Bone marrow (tissue), 2 donors: ENCODE measurements at places on chromosomes 16 and 17.

GRCh38 chr17:77184474-77184873 lies 43.7 kb downstream of the SEC14L1 start:
- no peak for DNase-seq

- DNase-seq: no peak
These were observed 8.6 kb upstream of the KDM6B start for GRCh38 chr17:7825206-7825990.

- no peak for DNase-seq
These were observed 198.0 kb upstream of the MPHOSPH6 start for GRCh38 chr16:82368041-82368440.

- DNase-seq: no peak
These were observed 21.4 kb downstream of the DEXI start for GRCh38 chr16:10920726-10921427.

DNA sequence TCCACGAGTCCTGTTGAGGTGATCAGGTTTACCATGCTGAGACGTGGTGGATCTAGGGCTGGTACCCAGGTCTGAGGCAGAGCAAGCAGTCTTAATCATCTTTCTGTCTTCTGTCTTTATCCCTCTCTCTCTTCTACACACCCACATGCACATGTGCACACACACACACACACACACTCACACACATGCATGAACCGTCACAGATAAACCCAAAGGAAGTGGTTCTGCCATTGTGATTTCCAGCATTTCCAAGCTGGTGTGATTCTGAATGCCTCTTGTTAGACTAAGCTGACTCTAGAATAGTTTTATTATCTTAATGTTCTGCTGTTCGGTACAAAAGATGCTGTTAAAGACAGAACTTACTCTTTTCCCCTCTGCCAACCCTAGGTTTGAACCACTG lies 411.8 kb upstream of the SALL1 start:
- DNase-seq: no peak

GRCh38 chr17:9360677-9361081 lies 214.9 kb downstream of the STX8 start:
- DNase-seq: no peak

GRCh38 chr16:67151431-67152097 lies 766 bp upstream of the B3GNT9 start:
- DNase-seq: no peak

DNA sequence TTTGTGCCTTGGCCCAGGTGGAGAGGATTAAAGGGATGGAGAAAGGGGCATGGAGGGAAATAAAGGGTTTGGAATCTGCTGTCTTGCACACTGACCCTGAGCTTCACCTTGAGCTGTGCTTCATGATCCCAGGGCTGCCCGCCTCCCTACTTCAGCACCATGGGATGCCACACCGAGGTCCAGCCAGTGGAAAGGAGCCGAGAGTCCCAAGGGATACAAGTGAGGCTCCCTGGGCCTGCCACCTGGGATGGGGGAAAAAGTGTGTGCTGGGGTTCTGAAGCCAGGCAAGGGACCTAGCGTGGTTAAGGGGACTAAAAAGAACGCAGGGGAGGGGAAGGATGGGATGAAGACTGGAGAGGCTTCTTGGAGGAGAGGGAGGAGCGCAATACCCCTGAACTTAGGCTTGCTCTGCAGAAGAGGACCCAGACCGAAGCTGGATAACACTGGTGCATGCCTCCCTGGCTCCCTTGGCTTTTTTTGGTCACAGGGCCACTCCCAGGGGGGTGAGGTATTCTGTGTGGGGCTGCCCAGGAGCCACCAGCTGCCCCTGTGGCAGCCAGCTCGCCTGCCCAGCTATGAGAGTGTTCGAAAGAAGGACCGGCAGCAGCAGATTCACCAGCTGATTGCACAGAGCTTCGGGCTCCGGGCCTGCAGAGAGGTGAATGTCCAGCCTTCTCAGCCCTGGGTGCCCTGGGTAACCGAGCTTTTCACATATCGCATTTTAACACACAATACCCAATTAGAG lies 7.2 kb downstream of the MRPL27 start:
- DNase-seq: no peak

- no peak for DNase-seq
These were observed 52.1 kb downstream of the IGF2BP1 start for GRCh38 chr17:49049265-49049664.

DNA sequence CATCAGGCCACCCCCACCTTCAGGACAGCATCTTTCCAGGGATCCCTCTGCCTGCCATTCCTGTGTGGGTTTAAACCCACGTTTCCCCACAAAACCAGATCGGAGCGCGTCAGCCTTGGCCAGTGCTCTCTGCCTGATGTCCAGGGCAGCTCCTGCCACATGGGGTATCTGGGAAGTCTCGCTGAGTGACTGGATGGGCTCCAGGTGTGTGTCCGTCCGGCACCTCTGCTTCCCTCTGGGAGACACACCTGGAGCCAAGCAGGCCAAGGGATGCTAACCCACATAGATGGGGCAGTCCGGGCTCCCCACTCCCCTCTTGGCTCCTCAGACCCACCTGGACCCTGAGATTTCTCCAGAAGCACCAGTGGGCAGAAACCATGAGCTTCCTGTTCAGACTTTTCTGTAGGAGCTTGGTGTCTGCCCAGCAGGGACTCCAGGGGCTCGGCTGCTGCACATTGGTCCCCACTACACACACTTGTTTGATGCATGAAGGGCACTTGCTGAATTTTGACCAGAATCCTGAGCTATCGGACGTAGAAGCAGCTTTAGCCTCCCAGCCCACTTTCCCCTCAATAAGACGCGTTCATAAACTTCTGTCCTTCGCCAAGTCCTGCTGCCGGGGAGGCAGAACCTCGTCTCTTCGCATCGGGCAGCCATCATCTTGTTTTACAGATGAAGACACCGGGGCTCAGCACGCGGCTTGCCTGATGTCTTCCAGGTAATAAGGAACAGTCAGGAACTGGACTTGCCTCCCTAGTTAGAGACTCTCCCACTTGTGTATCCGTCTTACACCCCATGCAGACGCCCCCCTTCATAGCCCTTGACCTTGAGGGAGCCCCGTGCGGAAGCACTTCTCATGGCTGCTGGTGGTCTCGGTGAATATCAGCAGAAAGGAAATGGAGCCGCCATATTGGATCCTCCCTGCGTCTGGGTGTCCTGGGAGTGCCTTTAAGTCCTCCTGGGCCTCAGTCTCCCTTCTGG lies 91.6 kb upstream of the ZNF469 start:
- no peak for DNase-seq

DNA sequence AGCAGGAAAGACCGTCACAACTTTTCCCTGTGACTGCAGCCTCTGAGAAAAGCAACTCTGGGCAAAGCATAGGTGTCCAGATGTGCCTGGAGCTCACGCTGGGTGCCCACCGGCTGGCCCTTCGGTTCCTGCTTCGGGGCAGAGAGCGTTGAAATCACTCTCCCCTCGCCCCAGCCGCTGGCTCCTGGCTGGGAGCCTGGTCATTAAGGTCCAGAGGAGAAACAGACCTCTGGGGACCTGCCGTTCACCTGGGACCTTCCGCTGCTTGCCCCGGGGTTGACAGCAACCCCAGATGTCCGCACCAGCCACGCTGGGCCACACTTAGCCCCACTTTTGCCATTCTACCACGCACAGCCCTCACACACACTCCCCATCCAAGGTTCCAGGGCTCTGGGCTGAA lies 13.1 kb downstream of the MRM3 start:
- no peak for DNase-seq
